ENCODE measurements at places on chromosomes 16 and 17. TPM values are rescaled to one million over a fixed set of nuclear protein-coding genes. Genes with fewer than 3 reads are reported as not detected.
A peak's percentile ranks its signal among the peaks of the same experiment; 100 is the strongest.

The RAPGEFL1 gene
- polyA plus RNA-seq, result not detected

- DNase-seq, result no peak
These were observed 536 bp upstream of the PLD2 start for GRCh38 chr17:4806456-4806776.

The PLCG2 gene
- polyA plus RNA-seq, result 91.6 TPM

The RAMP2 gene
- polyA plus RNA-seq, result not detected

- peak; percentile 50 for DNase-seq
These were observed 3.4 kb downstream of the HOXB3 start for GRCh38 chr17:48586355-48587258.

The HSPB9 gene
- not detected for polyA plus RNA-seq

DNA sequence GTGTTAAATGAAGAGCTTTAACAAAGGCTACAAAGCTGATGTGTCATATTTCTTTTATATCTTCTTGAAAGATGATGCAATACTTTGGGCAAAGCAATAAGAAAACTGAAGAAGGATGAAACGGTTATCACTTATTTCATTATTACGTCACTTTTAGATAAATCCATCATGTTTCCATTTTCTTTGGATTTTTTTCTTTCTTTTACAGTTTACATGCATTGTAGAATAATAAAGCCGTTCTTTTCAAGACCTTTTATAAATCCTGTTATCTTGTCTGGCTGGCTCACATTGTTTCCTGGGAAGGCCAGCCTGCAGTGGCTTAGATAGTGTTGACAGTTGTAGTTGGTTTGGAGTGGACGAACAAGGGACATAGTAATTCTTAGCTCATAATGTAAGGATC is 28.9 kb downstream of the TANC2 start:
- no peak for DNase-seq

- no peak for DNase-seq
These were observed 21.3 kb downstream of the ZNF423 start for GRCh38 chr16:49834531-49835151.

DNA sequence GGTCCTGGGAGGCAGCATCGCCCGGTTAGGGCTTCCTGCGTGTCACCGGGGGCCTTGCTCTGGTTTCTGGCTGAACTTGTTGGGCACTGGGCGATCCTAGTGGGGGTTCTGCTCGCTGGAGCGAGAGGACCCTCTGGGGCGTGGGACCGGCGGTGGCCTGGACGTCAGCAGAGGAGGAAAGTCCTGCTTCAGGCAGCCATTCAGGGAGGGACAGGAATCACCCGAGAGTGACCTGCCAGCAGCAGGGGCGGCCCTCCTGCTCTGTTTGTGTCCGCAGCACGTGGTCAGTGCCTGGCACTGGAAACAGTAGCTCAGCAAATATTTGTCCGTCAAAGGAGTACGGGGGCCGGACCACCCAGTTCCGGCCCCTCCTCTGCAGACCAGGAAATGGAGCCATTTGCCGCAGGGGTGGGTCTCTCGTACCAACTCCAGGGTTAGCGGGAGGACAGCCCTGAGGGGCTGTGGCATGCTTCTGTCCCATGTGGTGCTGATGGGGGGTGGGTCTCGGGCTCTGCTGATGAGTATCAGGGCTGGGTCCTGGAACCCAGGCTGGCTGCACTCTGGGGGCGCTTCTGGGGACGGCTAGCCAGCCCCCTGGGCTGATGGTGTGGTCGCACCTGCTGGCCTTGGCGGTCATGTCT is 48.3 kb downstream of the BAIAP2 start:
- no peak for DNase-seq

- DNase-seq, result no peak
These were observed 79.8 kb upstream of the CDC42EP4 start for GRCh38 chr17:73391331-73392265.

DNA sequence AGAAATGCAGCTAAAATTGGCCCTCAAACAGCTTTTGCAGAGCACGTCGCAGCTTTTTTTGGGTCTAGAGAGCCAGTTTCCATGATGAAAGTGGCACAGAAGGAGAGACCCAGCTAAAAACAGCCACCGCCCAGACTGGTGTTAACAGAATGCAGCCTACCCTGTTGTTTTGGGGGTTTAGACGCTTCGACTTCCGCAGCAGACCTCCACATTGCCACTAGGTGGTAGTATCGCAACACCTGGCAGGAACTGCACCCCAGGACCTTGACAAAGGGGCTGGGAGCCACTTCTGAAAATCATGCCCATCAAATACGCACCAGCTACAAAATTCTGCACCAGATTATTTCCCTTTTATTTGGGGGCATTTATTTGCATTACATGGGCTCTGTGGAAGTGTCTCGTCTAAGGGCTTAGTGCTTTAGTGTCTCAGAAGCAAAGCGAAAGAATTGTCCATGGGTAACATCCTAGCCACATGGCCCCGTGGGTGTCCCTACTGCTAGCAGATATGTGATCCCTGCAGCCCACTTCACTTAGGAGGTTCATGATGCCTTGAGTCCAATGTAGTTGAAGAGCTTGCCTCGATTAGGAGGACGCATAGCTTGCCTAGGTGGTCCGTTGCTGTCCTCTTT is 167.1 kb downstream of the HAPSTR1 start:
- no peak for DNase-seq

- no peak for DNase-seq
These were observed 61.3 kb downstream of the NKD1 start for GRCh38 chr16:50609471-50609870.

GRCh38 chr17:17757391-17757791 is 76.1 kb downstream of the RAI1 start:
- peak; percentile 54 for DNase-seq

- no peak for DNase-seq
These were observed 82.9 kb downstream of the KSR1 start for GRCh38 chr17:27539152-27539551.

DNA sequence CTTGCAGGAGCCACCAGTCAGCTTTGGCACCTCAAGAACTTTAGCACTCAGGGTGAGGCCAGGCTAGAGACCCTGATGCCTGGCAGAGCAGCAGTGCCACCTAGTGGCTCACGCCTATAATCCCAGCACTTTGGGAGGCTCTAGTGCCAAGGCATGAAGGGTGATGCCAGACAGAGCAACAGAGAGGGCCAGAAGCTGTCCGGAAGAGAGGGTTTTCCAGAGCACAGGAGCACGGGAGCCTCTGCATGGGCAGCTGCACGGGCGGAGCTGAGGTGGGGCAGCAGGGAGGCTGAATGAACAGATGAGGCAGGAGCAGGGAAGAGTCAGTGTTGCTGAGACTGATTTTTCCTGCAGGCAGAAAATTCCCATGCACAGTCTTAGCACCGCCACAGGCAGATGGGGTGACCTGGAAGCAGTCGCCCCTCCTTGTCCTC is 38.9 kb downstream of the MYH3 start:
- DNase-seq, result peak; percentile 48

DNA sequence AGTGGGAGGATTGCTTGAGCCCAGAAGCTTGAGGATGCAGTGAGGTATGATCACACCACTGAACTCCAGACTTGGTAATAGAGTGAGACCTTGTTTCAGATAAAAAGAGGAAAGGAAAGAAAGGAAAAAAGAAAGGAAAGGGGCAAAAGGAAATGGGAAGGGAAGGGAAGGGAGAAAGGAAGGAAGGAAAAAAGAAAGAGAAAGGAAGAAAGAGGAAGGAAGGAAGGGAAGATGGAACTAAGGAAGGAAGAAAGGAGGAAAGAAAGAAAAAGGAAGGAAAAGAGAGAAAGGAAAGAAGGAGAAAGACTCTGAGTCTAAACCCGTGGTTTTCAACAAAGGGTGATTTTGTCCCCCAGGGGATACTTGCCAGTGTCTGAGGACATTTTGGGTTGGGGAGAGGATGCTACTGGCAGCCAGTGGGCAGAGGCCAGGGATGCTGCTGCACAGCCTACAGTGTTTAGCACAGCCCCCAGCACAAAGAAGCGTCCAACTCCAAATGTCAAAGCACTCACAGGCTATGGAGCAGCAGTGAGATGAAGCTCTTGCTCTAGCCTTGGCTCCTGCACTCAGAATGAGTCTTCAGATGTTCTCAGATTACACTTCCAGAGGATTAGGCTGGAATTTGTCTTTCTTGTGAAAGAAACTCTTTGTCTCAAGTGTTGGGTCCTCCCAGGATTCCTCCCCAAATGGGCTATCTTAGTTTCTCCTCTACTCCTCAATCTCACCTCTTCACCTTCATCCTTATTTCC is 64.2 kb downstream of the BMERB1 start:
- no peak for DNase-seq

- no peak for DNase-seq
These were observed 154.2 kb upstream of the CDH8 start for GRCh38 chr16:62190426-62190825.

DNA sequence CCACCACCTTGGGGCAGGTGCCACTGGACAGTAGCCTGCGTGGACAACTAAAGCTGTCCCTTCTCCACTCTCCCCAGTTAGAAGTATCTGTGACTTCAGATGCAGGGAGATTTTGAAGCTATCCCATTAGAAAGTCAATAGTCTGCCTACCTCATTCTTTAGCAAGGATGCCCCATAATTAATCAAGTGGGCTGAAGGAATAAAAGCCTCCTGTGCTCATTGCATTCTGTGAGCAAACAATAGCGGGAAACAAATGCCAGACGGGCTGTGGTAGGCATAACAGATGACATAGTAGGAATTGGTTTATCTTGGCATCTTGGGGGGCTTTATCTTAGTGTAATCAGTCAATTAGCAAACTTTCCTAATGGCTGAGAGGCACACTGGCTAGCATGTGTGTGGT is 96.7 kb upstream of the HSBP1 start:
- DNase-seq, result no peak

DNA sequence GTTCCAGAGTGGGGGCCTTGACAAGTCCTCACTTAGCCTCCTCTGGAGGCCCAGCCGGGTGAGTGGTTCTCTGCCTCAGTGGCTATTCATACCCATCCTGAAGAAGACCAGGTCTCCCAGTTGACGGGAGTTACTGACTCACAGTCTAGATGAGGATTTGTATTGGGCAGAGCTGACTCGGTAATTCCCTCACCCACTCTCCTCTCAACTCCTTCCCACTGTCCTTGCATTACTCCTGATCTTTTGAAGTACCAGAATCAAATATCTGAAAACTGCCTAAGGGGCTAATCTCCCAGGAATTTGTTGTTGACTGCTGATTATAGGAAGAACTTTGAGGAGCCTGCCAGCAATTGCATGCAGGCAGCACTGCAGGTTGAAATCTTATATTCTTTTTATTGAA is 14.2 kb downstream of the SAP30BP start:
- DNase-seq, result no peak

DNA sequence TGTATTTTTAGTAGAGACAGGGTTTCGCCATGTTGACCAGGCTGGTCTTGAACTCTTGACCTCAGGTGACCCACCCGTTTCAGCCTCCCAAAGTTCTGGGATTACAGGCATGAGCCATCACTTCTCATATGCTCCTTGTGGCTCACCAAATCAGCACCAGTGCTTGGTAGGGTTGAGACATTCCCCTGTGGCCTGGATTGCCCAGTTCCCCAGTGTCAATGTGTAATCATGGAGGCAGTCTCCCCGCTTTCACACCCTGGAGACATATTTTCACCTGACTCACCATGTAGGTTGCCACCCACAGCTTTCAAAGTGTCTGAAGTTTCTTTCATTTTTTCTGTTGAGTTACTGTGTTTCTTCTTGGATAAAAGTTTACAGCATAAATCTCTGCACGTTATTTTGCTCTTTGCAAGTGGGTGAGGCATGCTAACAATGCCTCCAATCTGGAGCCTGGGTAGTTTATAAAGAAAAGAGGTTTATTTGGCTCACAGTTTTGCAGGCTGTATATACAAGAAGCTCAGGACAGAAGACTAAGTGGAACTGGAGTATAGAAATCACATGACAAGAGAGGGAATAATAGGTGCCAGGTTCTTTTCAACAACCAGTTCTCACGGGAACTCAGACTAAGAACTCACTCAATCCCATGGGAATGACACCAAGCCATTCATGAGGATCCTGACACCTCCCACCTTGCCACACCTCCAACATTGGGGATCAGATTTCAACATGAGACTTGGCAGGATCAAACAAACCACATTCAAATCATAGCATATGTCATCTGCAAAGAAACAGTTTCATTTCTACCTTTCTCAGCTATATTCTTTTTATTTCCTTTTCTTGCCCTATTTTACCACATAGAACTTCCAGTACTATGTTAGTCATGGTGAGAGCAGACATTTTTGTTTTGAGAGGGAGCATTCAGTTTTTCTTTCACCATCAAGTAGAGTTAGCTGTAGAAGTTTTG is 113.2 kb downstream of the PHKB start:
- no peak for DNase-seq

Data from immature natural killer cell (primary cell).